ENCODE measurements at places on chromosomes 3 and 15.

GRCh38 chr3:11136830-11137626 lies 17.3 kb upstream of the HRH1 start:
- no peak for DNase-seq

GRCh38 chr3:14208977-14209394 lies 30.4 kb downstream of the LSM3 start:
- DNase-seq, result no peak

DNA sequence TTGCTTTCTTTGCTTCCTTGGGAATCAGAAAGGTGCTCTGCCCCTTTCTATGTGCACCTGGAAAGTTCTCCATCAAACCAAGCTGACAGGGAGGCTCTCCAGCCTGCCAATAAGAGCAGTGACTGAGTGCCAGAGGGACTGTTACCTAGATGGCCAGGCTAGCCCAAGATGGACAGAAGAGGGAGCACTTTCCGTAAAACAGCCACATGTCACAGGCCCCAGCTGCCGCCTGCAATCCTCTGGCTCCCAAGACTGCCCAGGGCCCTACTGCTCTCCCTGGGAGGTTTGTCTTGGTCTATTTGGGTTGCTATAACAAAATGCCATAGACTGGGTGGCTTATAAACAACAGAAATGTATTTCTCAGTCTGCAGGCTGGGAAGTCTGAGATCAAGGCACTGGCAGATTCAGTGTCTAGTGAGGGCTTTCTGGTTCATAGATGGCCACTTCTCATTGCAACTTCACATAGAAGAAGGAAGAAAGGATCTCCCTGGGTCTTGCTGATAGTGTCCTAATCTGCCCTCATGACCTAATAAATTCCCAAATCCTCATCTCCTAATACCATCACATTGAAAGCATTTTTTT lies 72.3 kb downstream of the TAMM41 start:
- DNase-seq, result no peak

DNA sequence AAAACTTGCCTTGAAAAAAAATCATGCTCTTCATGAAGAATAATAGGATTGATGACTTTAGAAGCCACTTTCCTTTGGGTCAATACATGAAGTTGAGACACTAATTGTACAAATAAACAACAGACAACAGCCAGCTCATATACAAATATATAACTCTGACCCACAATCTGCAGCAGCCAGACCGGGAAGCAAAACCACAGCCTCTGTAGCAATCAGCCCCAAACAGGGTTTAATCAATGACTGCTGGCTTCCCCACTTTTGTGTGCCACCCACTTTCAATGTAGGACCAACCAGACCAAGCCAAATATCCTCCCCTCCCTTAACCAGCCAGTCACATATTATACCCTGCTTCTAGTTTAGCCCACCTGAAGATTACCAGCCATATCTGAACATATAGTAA lies 39.0 kb downstream of the IFT57 start:
- DNase-seq, result no peak

DNA sequence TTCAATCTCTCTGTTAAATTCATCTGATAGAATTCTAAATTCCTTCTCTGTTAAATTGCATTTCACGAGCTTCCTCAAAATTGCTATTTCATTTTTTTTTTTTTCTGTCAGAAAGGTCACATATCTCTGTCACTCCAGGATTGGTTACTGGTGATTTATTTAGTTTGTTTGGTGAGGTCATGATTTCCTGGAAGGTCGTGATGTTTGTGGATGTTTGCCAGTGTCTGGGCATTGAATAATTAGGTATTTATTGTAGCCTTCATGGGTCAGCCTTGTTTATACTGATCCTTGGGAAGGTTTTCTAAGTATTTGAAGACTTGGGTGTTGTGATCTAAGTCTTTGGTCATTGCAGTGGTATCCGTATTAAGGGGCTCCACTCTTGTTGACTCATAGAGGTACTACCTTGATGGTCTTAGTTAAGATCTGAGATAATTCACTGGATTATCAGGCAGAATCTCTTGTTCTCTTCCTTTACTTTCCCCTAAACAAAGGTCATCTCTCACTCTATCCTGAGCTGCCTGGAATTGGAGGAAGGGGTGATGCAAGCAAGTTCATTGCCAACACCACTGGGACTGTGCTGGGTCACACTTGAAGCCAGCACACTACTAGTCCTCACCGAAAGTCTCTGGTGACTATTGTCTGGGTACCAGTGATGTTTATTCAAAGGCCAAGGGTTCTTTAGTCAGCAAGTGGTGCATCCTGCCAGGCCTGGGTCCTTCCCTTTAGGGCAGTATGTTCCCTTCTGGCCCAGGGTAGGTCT lies 231.1 kb downstream of the GBE1 start:
- DNase-seq, result no peak

DNA sequence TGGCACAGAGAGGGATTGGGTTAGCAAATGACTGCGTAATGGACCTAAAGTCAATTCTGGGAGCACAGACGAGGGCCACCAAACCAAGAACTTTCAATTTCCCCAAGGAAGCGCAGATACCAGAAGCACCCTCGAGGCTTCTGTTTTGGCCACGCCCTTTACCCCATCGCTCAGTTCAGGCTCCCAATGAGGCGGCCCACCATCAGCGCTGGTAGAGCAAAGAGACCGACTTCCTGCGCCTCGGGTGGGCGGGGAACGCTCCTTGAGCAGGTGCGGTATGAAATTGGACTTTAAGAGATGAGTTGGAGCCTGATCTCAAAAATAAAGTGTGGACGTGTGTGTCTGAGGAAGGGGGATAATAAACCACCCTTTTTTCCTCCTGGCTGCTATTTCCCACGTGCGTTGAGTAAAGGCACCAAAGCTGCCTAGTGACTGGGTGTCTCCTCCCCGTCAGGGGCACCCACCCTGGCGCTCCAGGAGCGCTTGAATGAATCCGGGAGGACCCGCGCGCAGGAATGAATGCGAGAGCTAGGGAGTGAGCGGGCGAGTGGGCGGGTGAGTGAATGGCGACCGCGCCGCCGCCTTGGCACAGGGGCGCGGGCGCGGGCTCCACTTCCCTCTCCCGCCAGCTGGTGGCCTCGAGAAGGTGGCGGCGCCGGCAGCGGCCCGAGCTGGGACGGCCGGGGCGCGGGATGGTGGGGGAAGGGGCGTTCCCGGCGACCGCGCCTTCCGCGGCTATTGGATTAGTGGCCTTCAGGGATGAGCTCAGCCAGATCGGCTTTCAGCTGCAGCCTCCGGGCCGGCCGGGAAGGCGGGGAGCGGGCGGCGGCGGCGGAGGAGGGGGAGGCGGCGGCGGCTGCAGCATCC lies at the start of gene SPSB4:
Gene SPSB4, plus strand, starts transcription at position 772 of the 867 bp plus-strand sequence. CDS start 14,758 bp downstream, outside the sequence.
- DNase-seq, result no peak

DNA sequence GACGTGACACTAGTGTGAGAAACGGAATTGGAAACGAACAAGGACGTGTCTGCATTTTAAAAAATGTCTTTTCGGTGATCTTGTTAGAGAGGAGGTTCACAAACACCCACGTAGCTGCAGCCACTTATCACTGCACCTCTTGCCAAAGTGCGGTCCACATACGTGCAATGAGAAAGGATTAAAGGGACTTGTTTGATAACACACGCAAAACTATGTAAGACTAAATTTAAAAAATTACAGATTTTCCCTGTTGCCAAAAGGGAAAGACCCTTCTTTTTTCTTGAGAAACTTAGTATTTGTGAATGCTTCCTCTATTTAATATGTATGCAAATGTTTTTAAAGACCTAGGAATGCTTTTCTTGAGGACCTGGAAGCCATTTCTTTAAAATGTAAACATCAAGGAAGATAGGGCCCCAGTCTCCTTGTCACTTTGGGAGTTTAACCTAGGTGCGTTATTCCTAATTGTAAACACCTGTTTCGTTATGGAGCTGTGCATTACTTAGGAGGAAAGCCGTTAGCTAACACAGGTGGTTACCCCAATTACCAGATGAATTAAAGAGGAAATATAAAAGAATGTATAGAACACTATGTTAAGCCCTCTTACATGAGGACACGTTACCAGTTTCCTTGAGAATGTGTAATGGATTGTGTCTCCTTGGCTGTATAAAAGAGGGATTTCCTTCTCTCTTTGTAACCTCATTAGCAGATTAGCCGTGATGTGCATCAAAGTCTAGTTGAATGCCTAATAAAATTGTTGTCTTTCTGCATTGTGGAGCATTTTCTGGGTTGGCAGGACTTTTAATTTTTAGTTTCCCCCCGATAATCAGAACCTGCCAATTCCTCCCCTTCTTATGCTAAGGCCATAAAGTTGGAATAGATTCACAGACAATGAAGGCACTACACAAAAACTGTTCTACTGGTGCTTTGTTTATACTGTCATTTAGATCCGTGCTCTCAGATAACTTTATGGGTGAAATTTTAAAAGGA lies 1.0 kb downstream of the LEKR1 start:
- no peak for DNase-seq
